ENCODE measurements at places on chromosomes 5 and 9.

- DNase-seq, result no peak
Measured at GRCh38 chr5:59361454-59361853, 532.1 kb downstream of the PDE4D start.

- DNase-seq, result no peak
Measured at GRCh38 chr5:39624890-39625289, 200.1 kb upstream of the DAB2 start.

DNA sequence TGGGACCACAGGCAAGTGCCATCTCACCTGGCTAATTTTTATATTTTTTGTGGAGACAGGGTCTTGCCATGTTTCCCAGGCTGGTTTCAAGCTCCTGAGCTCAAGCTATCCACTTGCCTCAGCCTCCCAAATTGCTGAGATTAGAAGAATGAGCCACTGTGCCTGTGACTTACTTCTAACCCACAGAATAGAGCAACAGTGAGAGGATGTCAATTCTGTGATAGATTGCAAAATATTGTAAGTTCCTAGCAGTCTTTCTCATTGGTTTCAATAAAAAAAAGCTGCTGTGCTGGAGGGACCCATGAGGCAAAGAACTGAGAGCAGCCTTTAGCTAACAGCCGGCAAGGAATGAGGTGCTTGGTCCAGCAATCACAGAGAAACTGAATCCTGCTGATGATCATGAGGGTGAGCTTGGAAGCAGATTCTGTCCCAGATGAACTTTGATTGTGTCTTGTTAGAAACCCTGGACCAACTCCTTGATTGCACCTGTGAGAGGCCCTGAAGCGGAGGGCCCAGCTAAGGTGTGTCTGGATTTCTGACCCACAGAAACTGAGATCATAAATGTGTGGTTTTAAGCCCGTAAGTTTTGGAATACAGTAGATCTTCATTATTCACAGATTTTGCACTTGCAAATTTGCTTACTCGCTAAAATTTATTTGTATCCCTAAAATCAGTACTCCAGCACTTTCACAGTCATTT lies 149.7 kb downstream of the GCNT1 start:
- DNase-seq, result no peak

DNA sequence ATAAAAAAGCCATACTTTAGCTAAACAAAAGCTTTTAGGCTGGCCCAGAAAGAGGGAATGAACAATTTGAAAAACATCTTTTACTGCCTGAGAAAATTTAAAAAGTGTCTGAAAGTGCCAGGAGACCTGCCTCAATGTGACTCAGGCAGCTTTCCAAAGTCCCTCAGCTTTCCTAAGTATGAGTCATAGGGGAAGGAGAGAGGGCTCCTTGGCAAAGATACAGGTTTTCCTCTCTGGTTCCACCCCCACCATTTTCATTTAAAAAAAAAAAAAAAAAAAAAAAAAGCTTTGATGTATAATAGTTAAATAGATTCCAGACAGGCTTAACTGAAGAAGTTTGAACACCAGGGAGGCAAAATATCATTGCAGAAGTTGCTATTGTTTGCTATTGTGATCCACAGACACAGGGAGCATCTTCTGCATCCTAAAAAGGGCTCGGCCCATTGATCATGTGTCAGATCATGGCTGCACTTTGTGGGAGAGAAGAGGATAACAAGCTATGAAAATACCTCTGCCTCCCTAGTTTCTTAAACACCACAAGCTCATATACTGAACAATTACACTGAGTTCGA lies 71.5 kb downstream of the MRPS27 start:
- no peak for DNase-seq

DNA sequence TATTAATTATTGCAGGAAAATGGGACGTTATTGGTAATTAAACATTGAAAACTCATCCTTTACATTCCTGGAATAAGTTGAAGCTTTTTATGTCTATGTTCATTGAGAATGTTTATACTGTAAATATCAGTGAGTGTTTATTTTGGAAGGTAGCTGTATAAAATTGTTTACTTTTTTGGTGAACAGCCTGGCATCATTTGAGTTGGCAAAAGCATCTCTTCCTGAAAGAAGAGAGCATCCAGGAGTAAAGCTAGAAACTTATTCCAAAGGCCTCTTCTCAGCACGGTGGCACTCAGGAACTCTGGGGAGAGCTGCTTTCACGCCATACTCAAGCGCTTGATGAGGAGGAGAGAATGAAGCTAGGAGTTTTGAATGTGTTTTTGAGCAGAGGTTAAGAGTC lies 79.9 kb downstream of the GAPVD1 start:
- DNase-seq, result no peak

GRCh38 chr5:158698023-158698639 lies 401.6 kb downstream of the EBF1 start:
- DNase-seq, result no peak

- peak; percentile 13 for DNase-seq
Measured at GRCh38 chr5:67089200-67089725, 107.3 kb downstream of the CD180 start.

- DNase-seq, result no peak
Measured at GRCh38 chr5:41290810-41291209, 77.5 kb upstream of the C6 start.

GRCh38 chr9:110140276-110140675 lies 67.7 kb downstream of the C9orf152 start:
- no peak for DNase-seq

DNA sequence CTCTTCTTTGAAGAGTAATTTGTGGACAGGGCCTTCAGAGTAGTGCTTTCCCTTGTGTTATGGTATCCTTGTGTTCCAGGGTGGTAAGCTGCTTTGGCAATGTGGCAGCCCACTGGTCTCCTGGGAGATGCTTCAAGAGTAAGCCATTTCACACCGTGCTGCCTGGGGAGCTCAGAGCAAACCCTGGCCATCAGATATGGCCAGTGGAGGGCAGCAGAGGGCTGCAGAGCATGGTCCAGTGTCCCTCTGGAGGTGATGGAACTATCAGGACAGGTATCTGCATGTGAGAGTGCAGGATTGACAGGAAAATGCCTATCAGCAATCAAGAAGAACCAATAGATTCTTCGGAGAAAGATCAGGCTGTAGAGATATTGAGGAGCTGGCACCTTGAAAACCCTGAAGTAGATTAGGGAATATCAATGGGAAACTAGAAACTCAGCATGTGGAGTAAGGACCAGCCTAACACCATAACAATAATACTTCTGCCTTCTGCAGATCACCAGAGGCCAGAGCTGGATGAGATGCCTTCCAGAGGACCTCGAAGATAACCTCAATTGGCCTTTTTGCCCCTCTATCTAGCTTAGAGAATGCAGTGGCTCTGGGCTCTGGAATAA lies 90.8 kb downstream of the PLPPR1 start:
- DNase-seq, result peak; percentile 76

DNA sequence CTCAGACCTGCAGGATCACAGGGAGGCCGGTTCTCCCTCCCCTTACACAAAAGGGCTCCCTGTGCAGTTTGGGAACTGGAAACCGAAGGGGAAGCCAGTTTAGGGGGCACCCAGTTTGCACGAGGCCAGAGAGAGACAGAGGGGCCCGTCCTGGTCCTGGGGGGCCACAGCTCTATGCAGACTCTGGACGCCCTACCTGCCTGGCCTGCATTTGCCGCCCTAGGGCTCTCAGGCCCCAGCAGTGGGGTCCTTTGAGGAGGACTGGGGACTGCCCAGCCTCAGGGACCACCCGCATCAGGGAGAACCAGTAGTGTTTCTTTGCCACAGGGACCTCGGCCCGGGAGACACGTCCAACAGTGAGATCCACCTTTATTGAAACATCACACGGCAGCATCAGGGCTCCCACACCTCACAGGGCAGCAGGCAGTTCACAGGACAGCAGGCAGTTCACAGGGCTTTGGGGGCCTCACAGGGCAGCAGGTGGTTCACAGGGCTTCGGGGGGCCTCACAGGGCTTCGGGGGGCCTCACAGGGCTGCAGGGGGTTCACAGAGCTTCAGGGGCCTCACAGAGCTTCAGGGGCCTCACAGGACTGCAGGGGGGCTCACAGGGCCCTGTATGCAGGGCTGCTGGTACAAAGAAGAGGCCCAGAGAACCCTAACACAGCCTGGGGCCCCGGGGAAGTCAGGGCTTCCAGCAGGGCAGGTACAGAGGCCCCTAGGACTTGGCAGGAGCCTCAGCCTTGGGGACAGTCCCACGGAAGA lies 648 bp upstream of the NSMF start:
- DNase-seq, result no peak

GRCh38 chr9:137387114-137387890 lies 35.7 kb downstream of the EXD3 start:
- no peak for DNase-seq

DNA sequence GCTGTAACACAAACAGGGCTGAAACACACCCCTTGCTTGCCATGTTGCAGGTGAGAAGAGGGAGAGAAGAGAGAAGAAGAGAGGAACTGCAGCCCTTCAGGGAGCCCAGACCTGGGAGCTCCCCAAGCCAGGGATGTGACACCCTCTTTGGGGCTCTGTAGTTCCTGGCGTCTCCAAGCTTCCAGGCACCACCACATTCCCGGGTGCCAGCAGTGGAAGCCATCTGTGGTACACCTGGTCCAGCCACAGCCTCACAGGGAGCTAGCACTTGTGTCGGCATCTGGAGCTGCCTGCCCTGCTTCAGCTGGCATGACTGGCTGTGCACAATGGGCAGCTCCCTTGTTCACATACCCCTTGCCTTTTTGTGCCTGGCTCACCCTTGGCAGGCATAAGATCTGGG lies 182.1 kb downstream of the DEPDC1B start:
- DNase-seq, result no peak

DNA sequence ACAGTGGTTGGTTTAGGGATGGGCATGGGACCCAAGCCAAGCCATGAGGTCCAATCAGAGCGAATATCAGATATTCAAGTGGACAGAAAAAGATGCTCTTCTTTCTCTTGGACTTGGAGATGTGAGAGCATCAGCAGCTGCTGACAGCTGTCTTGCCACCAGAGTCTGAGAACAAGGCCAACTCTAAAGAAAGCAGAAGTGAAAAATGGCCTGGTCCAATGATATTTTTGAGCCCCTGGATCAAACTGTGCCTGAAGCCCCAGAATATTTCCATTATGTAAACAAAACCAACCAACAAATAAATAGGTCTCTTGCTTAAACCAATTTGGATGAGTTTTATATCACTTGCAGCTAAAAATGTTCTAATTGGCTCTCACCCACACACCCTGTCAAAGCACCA lies 30.7 kb upstream of the JADE2 start:
- DNase-seq, result no peak

- no peak for DNase-seq
Measured at GRCh38 chr5:159605585-159605984, 275.3 kb upstream of the IL12B start.

DNA sequence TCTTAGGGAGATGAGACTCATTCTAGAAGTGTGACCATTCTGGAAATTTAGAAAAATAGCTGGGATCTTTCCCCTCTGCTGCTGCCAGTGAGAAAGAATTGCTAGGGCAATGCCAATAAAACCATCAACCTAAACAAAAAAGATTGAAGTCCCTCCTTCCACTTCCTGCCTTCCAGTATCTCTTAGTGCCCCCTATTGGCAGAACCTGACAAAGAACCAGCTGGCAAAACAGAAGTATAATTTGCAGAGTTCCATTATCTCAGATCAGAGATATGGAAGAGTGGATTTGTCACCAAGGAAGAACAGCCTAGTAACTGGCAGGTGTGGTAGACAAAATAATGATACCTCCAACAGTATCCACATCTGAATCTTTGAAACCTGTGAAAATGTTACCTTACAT lies 13.8 kb upstream of the PLCXD3 start:
- DNase-seq, result no peak

- DNase-seq, result no peak
Measured at GRCh38 chr9:127210851-127211730, 53.5 kb upstream of the GARNL3 start.

DNA sequence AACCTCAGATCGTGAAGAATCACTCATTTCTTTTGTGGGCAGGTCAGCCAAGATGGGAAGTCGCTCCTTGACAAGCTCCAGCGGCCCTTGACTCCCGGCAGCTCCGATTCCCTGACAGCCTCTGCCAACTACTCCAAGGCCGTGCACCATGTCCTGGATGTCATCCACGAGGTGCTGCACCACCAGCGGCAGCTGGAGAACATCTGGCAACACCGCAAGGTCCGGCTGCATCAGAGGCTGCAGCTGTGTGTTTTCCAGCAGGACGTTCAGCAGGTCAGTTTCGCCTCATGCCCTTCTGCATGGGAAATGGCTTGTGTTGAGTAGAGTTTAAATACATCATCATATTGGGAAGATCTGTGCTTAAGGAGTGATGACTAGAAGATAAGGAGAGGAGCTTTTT lies 173.3 kb downstream of the TRIO start:
- no peak for DNase-seq

- DNase-seq, result peak; percentile 25
Measured at GRCh38 chr9:26756881-26757280, 135.7 kb downstream of the CAAP1 start.

DNA sequence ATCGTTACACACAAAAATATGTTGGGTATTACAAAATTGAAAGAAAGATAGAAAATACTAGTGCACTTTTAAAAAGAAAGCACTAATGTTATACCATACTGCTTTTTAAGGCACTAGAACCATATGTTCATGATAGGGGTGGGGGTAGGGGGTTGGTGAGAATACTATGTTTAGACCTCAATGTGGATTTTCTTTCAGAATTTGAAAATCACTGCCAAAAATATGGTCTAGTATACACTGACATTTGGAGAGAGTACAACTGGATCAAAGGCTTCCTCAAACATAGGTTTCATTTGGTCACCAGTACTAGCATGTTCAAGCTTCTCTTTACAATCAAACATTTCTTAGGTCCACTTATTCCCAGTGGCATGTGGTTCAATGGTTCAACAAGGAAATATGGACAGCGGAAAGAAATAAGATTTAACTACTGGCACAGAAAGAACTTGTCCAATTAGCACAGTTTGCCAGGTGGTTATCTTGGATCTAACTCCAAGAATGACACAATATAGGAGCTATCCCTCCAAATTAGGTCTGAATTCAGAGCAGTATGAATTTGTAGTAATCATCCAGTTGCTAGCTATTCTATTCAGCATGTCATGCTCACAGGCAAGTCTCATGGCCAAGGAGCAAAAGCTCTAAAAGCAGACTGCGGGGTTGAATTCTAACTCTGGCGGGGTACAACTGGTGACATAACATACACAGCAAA lies 139.3 kb downstream of the SLC24A2 start:
- no peak for DNase-seq

Measured in anterior cingulate cortex (tissue), 58 donors.